ENCODE measurements at places on chromosomes 3 and 15.
A peak's percentile ranks its signal among the peaks of the same experiment; 100 is the strongest.

GRCh38 chr3:29850641-29851040 is 569.8 kb downstream of the RBMS3 start:
- DNase-seq = no peak

- no peak for DNase-seq
Measured at GRCh38 chr15:68691705-68692104, 112.9 kb downstream of the CORO2B start.

DNA sequence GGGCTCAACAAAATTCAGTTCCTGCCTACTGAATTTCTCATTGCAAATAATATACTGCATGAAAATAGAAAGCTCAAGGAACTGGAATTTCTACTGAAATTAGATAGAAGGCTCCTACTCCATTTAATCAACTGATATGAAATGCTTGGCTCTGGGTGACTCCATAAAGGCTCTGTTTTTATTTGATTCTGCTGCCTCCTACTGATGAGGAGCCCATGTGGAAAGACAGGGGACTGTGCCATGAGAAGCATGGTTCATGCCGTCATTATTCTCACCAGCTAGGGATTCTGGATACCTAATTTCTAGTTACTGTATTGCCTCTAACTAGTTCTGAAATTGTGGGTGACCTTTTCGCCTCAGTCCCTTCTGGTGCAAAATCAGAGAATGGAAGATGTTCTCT is 366.2 kb upstream of the DPH6 start:
- DNase-seq = no peak

- no peak for DNase-seq
Measured at GRCh38 chr3:48552111-48552951, 4.3 kb downstream of the PFKFB4 start.

GRCh38 chr15:48190932-48191573 is 412 bp upstream of the CTXN2 start:
- DNase-seq = peak; percentile 87

DNA sequence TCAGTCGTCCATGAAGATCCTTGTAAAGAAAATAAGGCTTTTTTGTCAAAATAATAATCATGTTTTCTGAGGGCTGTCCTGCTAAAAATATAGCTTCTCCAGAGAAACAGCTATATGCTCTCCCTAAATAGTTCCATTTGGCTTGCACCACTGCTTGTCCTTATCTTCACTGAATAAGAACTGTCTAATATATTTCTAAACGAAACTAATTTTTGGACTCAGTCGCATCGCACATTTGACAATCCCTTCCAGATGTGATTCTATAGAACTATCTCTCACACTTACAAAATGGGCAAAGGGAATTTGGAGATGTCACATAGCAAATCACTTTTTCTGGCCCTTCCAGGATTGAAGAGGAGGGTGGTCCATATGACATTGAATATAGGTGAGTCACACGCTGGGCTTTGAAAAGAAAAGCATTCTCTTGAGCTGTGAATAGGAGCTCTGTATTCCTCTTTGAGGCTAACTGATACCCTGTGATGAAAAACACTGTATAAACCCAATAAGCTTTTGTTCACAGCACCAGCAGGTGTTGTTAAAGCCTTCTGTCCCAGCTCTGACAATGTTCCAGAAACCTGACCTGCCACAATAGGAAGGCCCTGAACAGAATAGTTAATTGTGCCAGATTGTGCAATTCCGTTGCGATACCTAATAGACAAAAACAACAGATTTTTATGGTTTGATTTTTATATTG is 1144.2 kb downstream of the ROBO2 start:
- peak; percentile 18 for DNase-seq

- peak; percentile 12 for DNase-seq
Measured at GRCh38 chr3:106457281-106458180, 588.7 kb upstream of the CBLB start.

DNA sequence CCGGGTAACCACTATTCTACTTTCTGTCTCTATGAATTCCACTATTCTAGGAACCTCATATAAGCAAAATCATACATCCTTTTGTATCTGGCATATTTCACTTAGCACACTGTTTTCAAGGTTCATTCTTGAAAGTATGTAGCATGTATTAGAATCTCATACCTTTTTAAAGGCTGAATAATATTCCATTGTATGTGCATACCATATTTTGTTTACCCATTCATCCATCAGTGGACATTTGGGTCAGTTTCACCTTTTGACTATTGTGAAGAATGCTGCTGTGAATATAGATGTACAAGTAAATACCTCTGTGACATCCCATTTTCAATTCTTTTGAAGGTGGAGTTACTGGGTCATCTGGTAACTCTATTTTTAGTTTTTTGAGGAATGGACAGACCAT is 36.6 kb upstream of the SEC22A start:
- no peak for DNase-seq

DNA sequence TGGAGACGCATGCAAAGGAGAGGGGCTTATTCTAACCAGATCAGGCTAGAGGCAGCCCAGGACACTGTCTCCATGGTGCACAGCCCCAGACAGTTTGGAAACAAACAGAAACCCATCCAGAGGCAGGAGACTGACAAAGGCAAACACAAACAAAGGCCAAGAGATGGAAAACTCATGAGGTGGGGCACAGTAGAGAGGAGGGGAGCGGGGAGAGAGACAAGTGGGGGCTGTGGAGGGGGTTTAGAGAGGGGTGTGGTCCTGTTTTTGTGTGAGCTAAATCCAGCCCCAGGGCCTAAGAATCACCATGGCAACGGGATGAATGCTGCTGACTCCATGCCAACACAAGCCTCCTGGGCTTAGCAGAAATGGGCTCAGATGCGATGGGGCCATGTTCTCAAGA is 32.3 kb downstream of the PARP16 start:
- DNase-seq = peak; percentile 62

- no peak for DNase-seq
Measured at GRCh38 chr3:39156421-39156820, 3.0 kb upstream of the CSRNP1 start.

- DNase-seq = no peak
Measured at GRCh38 chr15:72202801-72203506, 5.4 kb upstream of the GRAMD2A start.

DNA sequence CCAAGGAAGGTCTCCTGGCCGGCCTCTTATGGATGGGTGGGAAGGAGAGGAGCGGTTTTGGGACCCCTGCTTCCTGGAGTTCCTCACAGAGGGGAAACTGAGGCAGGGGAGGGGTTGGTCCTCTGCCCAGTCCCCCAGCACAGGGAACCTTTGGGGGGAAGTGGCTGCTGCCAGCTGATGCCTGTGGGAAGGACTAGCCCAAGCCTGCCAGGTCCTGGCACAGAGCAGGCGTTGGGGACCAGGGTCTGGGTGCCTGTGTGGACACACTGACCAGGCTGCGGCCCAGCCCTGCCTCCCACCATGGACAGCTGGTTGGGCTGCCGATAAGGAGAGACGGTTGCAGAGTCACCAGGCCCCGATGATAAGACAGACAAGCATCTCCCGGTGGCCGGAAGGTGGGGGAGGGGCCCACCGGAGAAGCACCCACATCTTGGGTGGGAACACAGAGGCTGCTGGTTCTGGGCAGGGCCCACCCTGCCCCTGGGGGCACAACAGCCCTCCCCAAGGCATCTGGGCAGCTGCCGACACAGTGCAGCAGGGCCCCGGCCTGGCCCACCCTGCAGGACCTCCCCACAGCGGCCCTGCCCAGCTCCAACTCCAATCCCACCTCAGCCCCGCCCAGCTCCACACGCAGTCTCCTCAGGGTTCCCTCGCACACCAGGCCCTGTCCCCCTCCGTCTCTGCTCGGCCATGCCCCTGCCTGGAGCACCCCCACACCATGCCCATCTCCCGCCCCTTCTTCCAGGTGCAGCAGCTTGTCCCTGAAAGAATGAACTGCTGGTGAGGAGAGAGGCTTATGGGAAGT is 50.7 kb downstream of the DNAJB8 start:
- DNase-seq = no peak

GRCh38 chr15:37101980-37102304 is 1.6 kb upstream of the MEIS2 start:
- no peak for DNase-seq

GRCh38 chr3:157913741-157914150 is 192.5 kb downstream of the SHOX2 start:
- DNase-seq = no peak

- DNase-seq = no peak
Measured at GRCh38 chr3:32411442-32411841, 19.8 kb downstream of the CMTM7 start.

DNA sequence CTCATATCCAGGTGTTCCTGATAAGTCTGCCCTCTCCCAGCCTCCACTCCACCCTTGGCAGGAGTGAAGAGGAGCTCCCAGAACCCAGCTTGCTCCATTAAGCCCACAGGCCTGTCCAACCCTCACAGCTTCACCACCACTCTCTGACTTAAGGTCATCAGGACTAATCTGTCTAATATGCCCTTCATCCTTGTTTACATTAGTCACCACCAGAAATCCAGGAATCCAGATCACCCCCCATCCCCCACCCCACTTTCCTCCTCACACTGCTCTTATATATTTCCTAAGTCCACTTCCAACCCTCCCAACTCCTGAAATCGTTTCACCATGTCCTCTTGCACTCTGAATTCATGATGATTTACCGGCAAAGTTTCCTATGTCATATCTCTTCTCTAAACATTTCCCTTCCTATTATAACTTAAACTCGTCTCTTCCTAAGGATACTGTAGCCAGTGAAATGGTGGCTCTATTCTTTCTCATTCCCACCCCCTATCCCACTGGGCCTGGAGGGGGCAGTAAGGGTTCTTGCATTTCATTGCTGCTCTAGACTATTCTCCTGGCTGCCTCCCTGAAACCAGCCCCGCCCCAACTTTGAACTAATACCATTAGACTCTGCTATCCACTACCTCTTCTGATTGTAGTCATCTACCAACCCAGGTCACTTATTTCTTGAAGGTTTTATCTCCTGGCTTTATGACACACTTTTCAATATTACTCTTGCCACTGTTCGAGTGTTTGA is 43.4 kb downstream of the PPP2R3A start:
- DNase-seq = no peak

- no peak for DNase-seq
Measured at GRCh38 chr3:185914911-185915629, 22.7 kb downstream of the TRA2B start.

- DNase-seq = peak; percentile 69
Measured at GRCh38 chr3:9098716-9099675, 135.7 kb upstream of the RAD18 start.

GRCh38 chr3:43031485-43031884 is 52.4 kb downstream of the GASK1A start:
- DNase-seq = no peak

- no peak for DNase-seq
Measured at GRCh38 chr15:95872366-95872771, 458.1 kb upstream of the NR2F2 start.

DNA sequence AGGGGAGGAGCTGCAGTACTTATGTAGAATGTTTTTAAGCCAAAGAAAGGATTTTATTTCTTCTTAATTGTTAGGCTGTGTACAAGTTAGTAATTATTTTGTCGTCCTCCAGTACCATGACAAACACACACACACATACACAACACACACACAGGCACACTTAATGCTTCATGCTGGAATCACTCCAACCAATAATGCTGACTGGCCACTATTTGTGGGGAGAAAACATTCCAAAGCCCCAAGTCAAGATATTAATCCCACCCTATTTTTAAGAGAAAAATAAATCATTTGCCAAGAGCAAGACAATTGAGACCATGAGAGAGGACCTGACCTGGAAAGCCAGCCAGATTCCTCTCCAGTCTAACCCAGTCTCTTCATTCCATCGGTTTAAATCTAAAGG is 51.8 kb upstream of the TMCO5A start:
- no peak for DNase-seq

- DNase-seq = no peak
Measured at GRCh38 chr3:34382859-34383258, 584.4 kb downstream of the PDCD6IP start.

DNA sequence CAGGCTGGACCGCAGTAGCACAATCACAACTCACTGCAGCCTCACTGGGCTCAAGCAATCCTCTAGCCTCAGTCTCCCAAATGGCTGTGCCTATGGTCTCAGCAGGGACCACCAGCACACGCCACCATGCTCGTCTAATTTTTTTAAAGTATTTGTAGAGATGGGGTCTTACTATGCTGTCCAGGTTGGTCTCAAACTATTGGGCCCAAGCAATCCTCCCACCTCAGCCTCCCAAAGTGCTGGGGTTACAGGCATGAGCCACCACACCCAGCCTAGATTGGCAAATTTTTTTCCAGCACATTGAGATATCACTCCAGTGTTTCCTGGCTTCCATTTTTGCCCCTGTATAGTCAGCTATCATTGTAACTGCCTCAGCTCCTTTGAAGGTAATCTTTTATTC is 18.3 kb downstream of the TBC1D5 start:
- no peak for DNase-seq

DNA sequence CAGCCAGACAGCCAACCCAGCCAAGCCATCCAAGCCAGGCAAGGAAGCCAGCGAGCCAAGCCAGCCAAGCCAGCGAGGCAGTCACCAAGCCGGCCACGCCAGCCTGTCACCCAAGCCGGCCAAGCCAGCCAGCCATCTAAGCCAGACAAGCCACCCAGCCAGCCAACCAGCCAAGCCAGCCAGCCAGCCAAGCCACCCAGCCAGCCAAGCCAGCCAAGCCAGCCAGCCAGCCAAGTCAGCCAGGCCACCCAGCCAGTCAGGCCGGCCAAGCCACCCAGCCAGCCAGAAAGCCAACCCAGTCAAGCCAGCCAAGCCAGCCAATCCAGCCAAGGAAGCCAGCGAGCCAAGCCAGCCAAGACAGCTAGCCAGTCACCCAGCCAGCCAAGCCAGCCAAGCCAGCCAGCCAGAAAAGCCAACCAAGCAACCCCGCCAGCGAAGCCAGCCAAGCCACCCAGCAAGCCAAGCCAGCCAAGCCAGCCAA is 201.2 kb downstream of the GOLGA6L6 start:
- no peak for DNase-seq

DNA sequence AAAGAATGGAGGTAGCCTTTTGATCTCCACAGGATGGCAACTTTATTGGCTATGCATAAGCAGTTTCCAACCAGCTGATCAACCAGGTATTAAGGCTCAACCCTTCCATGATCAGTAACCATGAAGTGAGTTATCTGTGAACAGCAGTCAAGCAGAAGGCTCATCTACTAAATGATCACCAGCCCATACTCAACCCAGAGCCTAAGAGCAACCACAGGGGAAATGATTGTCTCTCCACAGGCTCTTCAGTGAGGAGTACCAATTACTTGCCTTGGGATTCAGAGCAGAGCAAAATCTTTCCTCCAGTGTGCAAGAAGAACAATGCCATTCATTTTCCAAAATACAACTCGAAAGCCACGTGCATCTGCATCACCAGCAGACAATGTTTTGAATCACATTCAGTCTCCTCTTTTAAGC is 754.8 kb downstream of the ROBO1 start:
- DNase-seq = no peak

DNA sequence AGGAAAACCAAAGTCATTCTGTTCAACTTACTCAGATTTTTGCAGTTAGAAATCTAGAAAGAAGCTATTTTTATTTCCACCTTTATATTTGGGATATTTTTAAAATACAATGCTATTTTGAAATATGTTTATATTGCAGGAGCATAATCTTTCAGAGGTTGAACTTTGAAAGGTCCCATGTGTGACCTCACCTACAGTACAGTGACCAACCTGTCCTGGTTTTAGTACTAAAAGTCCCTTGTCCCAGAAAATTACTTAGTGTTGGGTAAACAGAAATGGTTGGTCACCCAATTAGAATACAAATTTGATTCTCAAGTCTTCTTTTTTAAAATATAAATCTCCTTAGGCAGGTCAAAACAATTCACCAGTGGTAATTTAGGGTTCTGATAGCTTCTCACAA is 141.6 kb upstream of the FRMD4B start:
- no peak for DNase-seq
